Dermis blood vessel endothelial cell (primary cell): ENCODE measurements at places on chromosomes 6 and 20. TPM values are rescaled to one million over a fixed set of nuclear protein-coding genes. Genes with fewer than 3 reads are reported as not detected.

Gene KCNQ5
- not detected in 2 replicates for total RNA-seq

Gene BPIFB4
- not detected in 2 replicates for total RNA-seq

Gene C20orf204
- 11.2 and 13.3 TPM in 2 replicates for total RNA-seq

Gene CARMIL1
- 7.2 and 10.6 TPM in 2 replicates for total RNA-seq

Gene RHAG
- total RNA-seq = not detected in 2 replicates

Gene BTBD3
- total RNA-seq = 65.3 and 84.9 TPM in 2 replicates

Gene SCRT2
- not detected in 2 replicates for total RNA-seq

Gene CALHM4
- not detected in 2 replicates for total RNA-seq

Gene CLIC1
- 543 and 615 TPM in 2 replicates for total RNA-seq

Gene PNLDC1
- total RNA-seq = 0.51 TPM in 1 of 2 replicates, not detected in the other

Gene SPATA25
- 1.0 and 1.2 TPM in 2 replicates for total RNA-seq

Gene GNMT
- 0.23 TPM in 1 of 2 replicates, not detected in the other for total RNA-seq

Gene VIP
- 0.56 and 1.7 TPM in 2 replicates for total RNA-seq

Gene CST5
- total RNA-seq = not detected in 2 replicates

Gene SEMG1
- total RNA-seq = not detected in 2 replicates

Gene TMEM200A
- total RNA-seq = 0.14 and 0.34 TPM in 2 replicates

Gene ULBP3
- 6.0 and 14.9 TPM in 2 replicates for total RNA-seq

Gene NRSN1
- total RNA-seq = not detected in 2 replicates

Gene ESR1
- not detected in 2 replicates for total RNA-seq

Gene APOBEC2
- 0.19 TPM in 1 of 2 replicates, not detected in the other for total RNA-seq

Gene CDSN
- total RNA-seq = not detected in 2 replicates

Gene MACROD2
- 0.28 and 0.85 TPM in 2 replicates for total RNA-seq

Gene BMP6
- 234 TPM in 2 replicates for total RNA-seq

Gene HCK
- not detected in 2 replicates for total RNA-seq

Gene TRDN
- not detected in 2 replicates for total RNA-seq

Gene TRIM40
- not detected in 2 replicates for total RNA-seq
